ENCODE measurements at places on chromosomes 2 and 18.

DNA sequence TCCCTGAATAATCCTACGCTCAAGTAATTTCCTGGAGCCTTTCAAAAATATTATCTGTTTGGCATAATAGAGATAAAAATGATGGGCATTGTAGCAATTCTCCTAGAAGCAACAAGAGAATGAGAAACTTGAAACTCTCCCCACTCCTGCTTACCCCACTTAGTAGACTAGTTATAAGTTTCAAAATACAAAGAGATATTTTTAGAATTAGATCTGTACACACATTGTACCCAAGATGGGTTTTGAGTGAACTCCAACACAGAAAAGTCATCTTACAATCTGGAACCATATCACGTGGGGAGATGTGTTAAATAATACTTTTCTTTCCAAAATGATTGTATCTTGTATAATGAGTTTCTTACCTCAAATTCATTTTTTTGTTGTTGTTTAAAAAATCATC lies 484.9 kb downstream of the LPIN1 start:
- DNase-seq: no peak

- no peak for DNase-seq
Observed at GRCh38 chr18:43539862-43540261, 262.6 kb upstream of the SYT4 start.

GRCh38 chr18:39840406-39840805 lies 2114.6 kb upstream of the PIK3C3 start:
- DNase-seq: no peak

GRCh38 chr2:121944072-121944831 lies 188.8 kb downstream of the TSN start:
- DNase-seq: no peak

DNA sequence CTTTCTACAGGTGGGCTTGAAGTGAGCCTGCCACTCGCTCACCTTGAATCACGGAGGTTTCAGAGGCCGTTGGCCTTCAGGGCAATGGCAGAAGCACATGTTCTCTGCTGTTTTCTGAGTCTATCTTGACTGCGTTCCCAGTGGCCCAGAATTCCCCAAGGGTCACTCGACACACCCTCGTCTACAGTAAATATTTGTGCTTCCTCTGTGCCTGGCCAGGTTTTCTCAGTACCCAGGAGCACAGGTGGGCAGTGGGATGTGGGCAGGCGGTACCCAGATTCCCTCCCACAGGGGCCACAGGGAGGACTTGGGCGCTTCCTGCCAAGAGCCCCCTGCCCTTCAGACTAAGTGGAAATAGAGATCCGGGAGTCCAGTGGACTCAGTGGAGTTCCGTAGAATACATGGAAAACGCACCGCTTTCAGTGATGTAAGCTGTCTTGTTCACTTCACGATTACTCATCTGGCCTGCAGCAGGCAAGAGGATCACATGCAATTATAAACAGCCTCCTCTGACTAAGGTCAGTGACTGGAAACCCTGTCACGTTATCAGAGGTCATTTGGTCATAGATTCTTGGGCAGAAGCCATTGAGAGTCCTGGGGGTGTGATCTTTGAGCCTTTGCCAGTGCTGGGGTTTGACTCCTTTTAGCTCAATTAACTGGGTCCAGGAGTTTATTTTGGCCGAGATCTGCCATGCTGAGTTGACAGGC lies 179.8 kb downstream of the NEDD4L start:
- DNase-seq: peak; percentile 70

GRCh38 chr2:46377101-46377581 lies 79.9 kb downstream of the EPAS1 start:
- DNase-seq: no peak

GRCh38 chr2:236195726-236196125 lies 27.5 kb upstream of the GBX2 start:
- DNase-seq: no peak

- no peak for DNase-seq
Observed at GRCh38 chr2:199201539-199201938, 256.2 kb downstream of the SATB2 start.

DNA sequence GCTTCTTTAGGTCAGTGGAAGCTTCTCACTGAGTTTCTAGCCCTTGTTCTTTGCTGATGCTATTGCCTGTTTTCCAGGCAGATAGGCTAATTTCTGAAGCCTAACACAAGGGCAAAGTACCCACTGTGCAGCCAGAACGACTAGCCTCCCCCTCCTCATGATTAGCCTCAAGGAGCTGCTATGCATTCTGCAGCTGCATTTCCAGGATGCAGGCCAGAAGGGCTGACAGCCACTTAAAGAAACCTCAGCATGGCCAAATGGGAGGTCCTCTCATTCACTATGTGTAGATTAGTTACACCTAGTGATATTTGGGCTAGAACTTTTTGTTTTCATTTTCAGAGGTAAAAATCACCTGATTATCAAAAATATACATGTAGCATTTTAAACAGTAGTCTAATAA lies 216.0 kb downstream of the RAD51AP2 start:
- DNase-seq: no peak

GRCh38 chr2:10557506-10558265 lies 109.6 kb upstream of the ODC1 start:
- DNase-seq: no peak
